Brain pericyte (primary cell): ENCODE measurements at places on chromosomes 2 and 18.

- DNase-seq: no peak
These were observed 47.6 kb upstream of the MSH6 start for GRCh38 chr2:47735136-47735869.

DNA sequence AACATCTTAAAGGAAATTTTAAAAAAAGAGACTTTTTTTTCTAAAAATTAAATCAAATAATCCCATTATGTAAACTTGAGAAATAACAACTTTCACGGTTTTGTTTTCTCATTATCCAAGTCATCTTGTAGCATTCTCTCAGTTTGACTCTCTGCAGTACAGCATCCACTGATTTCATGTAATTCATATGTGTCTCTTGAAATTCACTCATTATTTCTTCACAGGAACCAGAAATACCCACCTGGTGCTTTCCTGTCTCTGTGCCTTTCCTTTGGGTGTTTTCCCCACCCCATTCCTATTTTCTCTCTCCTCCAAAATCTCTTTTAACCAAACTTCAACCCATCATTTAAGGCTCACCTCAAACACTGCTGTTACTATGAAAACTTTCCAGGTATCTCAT, 116.1 kb upstream of the STK17B start:
- DNase-seq: no peak

- DNase-seq: no peak
These were observed 13.3 kb downstream of the CD28 start for GRCh38 chr2:203719456-203720410.

GRCh38 chr18:48557640-48558174, 18.9 kb downstream of the CTIF start:
- no peak for DNase-seq

DNA sequence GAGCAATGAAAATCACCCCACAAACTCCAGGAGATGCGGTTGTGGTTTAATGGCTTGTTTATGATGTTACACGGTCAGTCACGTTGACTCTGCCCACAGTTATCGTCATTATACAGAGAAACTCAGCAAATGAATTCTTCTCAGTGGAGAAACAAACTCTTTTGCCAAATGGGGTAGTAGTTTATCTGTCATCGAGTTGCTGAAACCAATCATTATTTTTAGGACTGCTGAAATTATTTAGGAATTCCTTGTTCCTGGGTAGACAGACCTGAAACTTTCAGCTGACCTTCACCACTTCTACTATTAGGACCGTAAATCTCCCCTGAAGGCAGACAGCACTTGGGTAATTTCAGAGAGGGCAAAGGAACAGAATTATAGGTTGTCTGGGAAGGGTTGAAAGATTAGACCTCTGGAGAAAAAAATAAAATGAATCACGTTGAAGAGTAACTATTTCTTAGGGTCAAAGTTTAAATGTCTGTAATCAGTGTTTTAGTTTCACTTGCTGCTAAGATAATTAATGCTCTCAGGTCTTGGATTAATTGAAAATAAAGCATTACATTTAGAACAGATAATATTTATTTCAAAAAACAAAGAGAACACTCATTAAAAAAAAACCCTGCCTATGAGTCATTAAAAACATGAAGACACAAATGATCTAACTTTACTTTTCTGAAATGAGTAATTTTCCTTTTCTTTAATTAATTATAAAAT, 52.1 kb upstream of the LYPD6 start:
- DNase-seq: no peak

GRCh38 chr2:208099682-208100470, 24.4 kb downstream of the CRYGD start:
- DNase-seq: no peak

- DNase-seq: no peak
These were observed 299.3 kb downstream of the GALR1 start for GRCh38 chr18:77548790-77549420.

DNA sequence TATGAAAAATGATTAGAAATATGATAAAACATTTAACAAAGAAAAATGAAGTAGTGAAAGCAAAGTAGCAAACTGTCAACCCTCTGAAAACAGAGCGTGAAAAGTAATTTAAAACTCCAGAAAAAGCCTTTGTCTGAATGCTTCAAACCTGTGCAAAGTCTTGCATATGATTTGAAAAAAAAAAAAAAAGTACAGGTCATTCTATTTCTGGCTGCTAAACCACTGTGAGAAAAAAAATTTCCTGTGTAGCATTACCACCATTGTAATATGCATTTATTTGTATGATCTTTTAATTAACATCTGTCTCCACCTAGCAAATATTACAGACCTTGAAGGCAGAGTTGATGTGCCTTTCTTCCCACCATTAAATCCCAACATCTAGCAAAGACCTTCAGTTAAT, 82.1 kb upstream of the CCDC68 start:
- DNase-seq: no peak

DNA sequence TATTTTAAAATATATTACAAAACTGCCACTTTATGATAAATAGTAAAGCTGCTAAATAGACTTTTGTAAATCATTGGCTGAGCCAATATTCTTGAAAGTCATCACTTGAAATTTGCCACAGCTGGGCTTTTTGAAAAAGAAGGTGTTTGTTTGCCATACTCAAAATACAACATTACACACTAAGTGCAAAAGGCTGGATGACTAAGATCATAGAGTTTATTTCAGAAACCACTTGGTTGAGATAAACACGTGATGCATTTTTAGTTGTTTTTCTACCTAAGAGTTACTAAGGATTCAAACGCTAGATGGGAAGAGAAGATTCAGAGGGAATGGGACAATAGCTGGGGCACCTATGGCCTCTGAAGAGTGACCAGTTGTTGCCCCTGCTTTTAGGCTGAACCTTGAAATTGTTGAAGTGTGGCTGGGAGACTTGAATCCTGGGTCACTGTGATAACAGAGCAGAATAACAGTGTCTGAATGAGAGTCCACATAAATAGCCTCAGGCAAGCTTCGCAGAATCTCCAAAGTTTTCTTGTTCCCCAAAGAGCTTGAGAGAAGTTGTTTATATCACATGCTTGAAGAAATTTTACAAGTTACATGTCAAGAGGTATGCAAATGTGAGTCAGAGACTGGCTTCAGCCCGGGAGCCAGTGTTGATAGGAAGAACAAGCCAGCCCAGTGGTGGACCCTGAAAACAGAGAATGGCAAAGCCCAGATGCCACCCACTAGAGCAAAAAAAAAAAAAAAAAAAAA, 409.8 kb downstream of the GPD2 start:
- no peak for DNase-seq

DNA sequence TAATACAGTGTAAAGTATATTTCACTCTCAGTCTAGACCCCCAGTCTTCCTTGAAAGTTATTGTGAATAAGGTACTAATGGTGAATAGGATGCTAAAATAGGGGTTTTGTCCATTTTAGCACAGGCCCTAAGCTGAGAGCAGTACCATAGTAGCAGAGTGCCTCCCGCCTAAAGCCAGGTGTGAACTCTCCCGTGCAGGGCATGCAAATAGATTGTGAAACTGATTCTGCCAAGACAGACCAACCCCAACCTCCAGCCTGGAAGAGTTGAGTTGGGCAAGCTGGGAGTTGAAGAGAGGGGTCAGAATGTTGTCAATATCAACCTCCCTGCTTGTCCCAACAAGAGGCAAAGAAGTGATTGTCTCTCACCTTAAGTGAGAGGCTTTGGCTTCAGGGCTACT, 97.4 kb upstream of the CYRIA start:
- DNase-seq: no peak

DNA sequence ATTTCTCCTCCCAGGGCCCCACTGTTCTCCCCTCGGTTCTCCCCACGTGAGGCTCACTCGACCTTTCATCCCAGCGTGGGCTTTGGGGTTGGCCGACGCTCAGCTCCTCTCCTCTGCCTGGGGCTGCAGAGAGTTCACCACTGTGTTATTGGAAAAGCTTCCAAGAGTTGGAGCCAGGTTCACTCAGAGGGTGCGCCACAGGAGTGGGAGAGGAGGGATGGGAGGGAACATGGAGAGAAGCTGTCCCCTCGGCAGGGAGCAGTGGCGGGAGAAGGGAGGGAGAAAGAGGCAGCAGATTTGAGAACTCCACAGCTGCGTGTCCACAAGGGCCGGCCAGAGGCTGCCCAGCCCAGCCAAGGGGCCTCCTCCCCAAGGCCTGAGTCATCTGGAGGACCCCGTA, 197.1 kb upstream of the SMAD2 start:
- no peak for DNase-seq

DNA sequence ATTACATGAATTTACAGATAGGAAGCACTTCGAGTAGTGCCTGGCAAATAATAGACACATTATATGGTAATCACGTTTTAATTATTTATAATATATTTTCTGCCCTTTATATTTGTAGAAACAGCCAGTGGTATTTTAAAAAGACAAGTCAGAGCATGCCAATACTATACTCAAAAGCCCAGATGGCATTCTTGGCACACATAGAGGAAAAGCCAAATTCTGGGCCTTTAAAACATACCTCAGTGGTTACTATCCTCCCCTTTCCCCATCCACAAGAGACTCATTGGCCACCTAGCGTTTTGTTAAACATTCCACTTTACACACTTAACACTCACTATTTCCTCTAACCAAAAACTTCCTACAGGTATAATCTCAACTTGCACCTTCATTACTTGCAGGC, 63.3 kb upstream of the ZNF804A start:
- no peak for DNase-seq
